Activated T-cell treated with anti-CD3 and anti-CD28 coated beads, Interleukin-2, amount 50 U/mL, for 24 hours (primary cell): ENCODE measurements at places on chromosomes 3 and 15.

- peaks cover 53% of the 10 kb centered on the region for H3K36me3 ChIP-seq
- no peaks in the 10 kb centered on the region for H3K27me3 ChIP-seq
- H3K4me3 ChIP-seq, result no peak overlapping the region
Observed at GRCh38 chr3:38190481-38190881, 25.1 kb downstream of the OXSR1 start.

DNA sequence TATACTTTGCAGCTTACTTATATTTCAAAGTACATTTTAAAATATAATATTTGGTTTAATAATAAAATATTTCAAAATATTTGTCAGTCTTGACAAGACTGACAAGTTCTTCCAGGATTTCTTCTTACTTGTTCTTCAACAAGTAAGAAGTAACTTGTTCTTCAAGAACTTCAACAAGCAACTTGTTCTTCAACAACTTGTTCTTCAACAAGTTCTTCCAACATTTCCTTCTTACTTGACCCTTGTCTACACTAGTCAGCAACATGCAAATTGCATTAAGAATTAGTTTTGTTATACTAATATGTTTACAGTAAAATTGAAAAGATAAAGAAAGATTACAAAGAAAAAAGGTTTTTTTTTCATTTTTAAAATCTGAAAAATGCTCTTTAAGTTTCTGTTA lies 731.7 kb downstream of the NSUN3 start:
- H3K36me3 ChIP-seq, result no peaks in the 10 kb centered on the region
- no peaks in the 10 kb centered on the region for H3K4me1 ChIP-seq
- DNase-seq, result no peak
- no peak overlapping the region for H3K4me3 ChIP-seq
- H3K27ac ChIP-seq, result no peak overlapping the region

- peaks cover 6% of the 10 kb centered on the region for H3K4me1 ChIP-seq
- no peak overlapping the region for H3K4me3 ChIP-seq
- H3K27ac ChIP-seq, result no peak overlapping the region
- no peaks in the 10 kb centered on the region for H3K27me3 ChIP-seq
- DNase-seq, result no peak
Observed at GRCh38 chr3:43031485-43031884, 52.4 kb downstream of the GASK1A start.

GRCh38 chr3:55474213-55474632 lies 12.9 kb downstream of the WNT5A start:
- no peak overlapping the region for H3K27ac ChIP-seq
- no peak for DNase-seq
- H3K27me3 ChIP-seq, result peaks cover 29% of the 10 kb centered on the region

DNA sequence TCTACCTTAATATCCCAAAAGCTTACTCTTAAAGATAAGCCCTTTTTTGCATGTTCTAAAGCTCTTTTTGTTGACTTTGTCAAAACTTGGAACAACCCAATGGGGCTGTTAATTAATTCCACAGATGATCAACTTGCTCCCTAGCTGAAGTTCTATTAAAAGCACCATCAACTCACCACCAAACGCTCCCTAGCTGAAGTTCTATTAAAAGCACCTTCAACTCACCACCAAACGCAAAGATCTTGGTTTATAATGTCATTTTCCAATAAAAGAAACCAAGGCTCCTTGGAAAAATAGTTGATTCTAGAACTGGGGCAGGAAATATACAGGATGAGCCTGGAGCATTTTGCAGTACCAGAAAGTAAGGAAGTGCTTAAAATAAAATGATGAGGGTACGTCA lies 122.3 kb upstream of the STT3B start:
- no peak overlapping the region for H3K4me3 ChIP-seq
- peaks cover 7% of the 10 kb centered on the region for H3K4me1 ChIP-seq
- H3K27ac ChIP-seq, result no peak overlapping the region
- H3K27me3 ChIP-seq, result no peaks in the 10 kb centered on the region

GRCh38 chr15:33934396-33934795 lies 33.9 kb upstream of the CHRM5 start:
- H3K4me1 ChIP-seq, result no peaks in the 10 kb centered on the region
- no peaks in the 10 kb centered on the region for H3K27me3 ChIP-seq
- no peaks in the 10 kb centered on the region for H3K36me3 ChIP-seq
- no peak overlapping the region for H3K4me3 ChIP-seq

DNA sequence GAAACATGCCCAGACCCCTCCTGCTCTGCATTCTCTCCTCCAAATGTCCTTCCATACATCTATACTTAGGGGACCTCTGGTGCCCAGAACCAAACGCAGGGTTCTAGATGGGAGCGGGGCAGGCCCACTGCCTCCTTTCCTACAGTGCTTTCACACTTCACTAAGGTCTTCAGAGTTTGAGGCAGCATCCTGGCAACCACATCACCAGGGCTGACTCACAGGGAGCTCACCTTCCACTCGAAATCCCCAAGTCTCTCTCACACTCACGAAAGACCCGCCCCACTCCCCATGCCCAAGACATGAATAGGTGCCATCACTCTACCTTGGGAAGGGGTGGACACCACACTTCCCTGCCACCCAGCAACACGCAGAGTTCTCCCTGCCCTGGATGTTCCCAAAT lies 18.9 kb downstream of the HOMER2 start:
- no peak overlapping the region for H3K27ac ChIP-seq
- no peak overlapping the region for H3K4me3 ChIP-seq
- H3K36me3 ChIP-seq, result no peaks in the 10 kb centered on the region

- no peaks in the 10 kb centered on the region for H3K36me3 ChIP-seq
- no peak overlapping the region for H3K4me3 ChIP-seq
- H3K4me1 ChIP-seq, result peaks cover 45% of the 10 kb centered on the region
- no peak for DNase-seq
- no peaks in the 10 kb centered on the region for H3K27me3 ChIP-seq
- H3K27ac ChIP-seq, result no peak overlapping the region
Observed at GRCh38 chr3:59482684-59483083, 432.9 kb upstream of the CFAP20DC start.

DNA sequence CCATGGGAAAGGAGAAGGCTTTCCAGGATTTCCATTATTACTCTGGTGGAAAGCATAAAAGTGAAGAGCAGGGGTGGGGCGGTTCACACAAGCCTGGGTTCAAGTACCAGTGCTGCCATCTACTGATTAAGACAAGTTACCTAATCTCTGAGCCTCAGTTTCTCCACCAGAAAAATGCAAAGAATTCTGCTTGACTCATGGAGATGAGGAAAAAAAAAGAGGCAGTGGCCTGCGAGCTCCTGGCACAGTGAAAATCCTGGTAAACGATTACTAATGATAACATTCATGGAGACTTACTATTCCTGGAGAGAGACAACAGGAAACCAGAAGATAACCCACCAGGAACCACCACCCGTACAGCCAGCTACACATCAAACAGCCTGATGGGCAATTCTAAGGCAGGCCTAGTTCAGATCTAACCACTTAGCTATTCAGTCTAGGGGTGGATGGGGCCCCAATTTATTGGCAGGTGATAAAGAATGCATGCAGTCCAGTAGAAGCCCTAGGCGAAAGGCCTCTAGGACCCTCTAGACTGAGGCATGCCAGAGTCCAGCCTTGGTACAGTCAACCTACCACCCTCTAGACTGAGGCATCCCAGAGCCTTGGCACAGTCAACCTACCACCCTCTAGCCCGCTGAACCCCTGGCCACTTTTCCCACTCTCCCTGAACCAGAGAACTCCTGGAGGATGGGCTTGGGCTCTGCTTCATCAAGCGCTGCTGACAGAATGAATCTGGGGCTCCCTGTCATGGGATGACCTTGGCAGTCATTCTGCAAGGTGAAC lies 2.5 kb downstream of the AMOTL2 start:
- DNase-seq, result no peak
- no peak overlapping the region for H3K4me3 ChIP-seq
- no peak overlapping the region for H3K27ac ChIP-seq
- peaks cover 14% of the 10 kb centered on the region for H3K4me1 ChIP-seq
- no peaks in the 10 kb centered on the region for H3K36me3 ChIP-seq
- peaks cover 42% of the 10 kb centered on the region for H3K27me3 ChIP-seq

GRCh38 chr3:59143447-59143846 lies 93.6 kb upstream of the CFAP20DC start:
- DNase-seq, result no peak
- H3K4me1 ChIP-seq, result no peaks in the 10 kb centered on the region
- H3K27ac ChIP-seq, result no peak overlapping the region
- H3K27me3 ChIP-seq, result peaks cover 4% of the 10 kb centered on the region

- no peaks in the 10 kb centered on the region for H3K27me3 ChIP-seq
- H3K4me1 ChIP-seq, result no peaks in the 10 kb centered on the region
- H3K36me3 ChIP-seq, result no peaks in the 10 kb centered on the region
- no peak for DNase-seq
Observed at GRCh38 chr15:26621816-26622215, 151.1 kb downstream of the GABRB3 start.

- no peaks in the 10 kb centered on the region for H3K36me3 ChIP-seq
- DNase-seq, result no peak
- H3K4me3 ChIP-seq, result no peak overlapping the region
- H3K4me1 ChIP-seq, result no peaks in the 10 kb centered on the region
Observed at GRCh38 chr3:171835116-171835515, 8.0 kb upstream of the TMEM212 start.

GRCh38 chr15:65791335-65792137 lies 557 bp downstream of the DENND4A start:
- H3K4me3 ChIP-seq, result peak overlapping the region; percentile 89
- H3K27me3 ChIP-seq, result no peaks in the 10 kb centered on the region
- peaks cover 66% of the 10 kb centered on the region for H3K4me1 ChIP-seq
- peaks cover 24% of the 10 kb centered on the region for H3K36me3 ChIP-seq
- peak overlapping the region; percentile 99 for H3K27ac ChIP-seq

DNA sequence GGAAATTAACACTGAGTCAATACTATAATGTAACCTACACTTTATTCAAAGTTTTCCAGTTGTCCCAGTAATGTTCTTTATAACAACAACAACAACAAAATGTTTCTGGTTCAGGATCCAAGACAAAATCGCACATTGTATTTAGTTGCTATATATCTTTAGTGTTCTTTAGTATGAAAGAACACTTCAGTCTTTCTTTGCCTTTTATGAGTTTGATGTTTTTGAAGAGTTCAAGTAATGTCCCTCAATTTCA lies 7.6 kb upstream of the GRAMD1C start:
- H3K27me3 ChIP-seq, result no peaks in the 10 kb centered on the region
- no peak overlapping the region for H3K27ac ChIP-seq
- no peak overlapping the region for H3K4me3 ChIP-seq
- no peaks in the 10 kb centered on the region for H3K36me3 ChIP-seq
- H3K4me1 ChIP-seq, result peaks cover 12% of the 10 kb centered on the region

DNA sequence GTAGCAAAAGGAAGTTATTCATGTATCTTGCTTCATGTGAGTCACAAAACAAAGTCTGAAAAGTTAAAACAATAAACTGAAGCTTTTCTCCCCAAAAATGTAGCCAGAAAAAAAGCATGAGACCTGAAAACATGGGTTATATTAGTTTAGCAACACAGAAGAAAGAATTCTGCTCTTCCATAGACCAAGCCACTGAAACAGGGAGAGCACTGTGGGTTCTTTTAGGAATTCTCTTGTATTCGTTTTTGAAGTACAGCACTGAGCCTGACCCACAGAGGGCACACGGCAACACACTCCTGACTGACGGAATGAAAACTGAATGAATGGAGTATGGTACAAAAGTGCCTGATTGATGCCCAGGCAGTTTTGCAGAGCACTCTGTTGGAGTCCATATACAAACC lies 66.6 kb downstream of the TM4SF4 start:
- H3K27ac ChIP-seq, result no peak overlapping the region
- no peaks in the 10 kb centered on the region for H3K4me1 ChIP-seq
- no peak for DNase-seq
- no peaks in the 10 kb centered on the region for H3K36me3 ChIP-seq
- no peaks in the 10 kb centered on the region for H3K27me3 ChIP-seq
